ENCODE measurements at places on chromosomes 12 and 14.
A peak's percentile ranks its signal among the peaks of the same experiment; 100 is the strongest.

DNA sequence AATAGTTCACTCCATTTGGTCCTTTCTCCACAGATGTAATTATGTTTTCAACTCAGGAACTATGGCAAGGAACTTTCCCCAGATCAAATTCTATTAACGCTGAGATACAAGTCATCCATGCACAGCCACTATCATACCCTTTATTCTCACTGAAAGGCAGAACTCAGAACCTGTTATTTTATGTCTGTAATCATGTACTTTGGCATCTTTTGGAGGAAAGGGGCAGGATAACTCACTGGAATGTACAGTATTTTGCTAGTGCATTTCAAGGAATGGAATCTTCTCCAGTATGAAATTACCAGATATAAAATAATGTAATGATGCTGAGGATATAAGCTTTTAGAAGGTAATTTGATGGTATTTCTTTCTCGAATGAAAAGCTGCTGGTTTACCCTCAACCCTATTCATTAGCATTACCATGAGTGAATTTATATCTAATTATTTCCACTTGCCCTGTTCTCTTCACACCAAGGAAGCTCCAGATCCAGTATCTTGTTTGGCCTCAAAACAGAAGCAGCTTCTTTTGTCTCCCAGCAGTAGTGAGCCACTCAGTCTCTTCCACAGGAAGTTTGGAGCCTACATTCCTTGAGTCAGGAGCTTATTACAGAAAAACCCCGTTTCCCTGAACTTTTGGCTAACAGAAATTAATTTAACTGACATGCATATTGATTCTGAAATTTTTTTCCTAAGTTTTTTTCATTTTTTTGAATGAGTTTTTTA is 10.0 kb upstream of the AMHR2 start:
- no peak for DNase-seq

GRCh38 chr12:19404242-19404880 is 34.9 kb upstream of the AEBP2 start:
- no peak for DNase-seq

- no peak for DNase-seq
Observed at GRCh38 chr14:28766469-28766955, at the start of gene FOXG1. TSS of gene FOXG1 (plus strand) at chr14:28766787. CDS start at chr14:28767280, 493 bp downstream.

GRCh38 chr12:53160673-53161072 is 19.8 kb upstream of the ZNF740 start:
- DNase-seq, result no peak

DNA sequence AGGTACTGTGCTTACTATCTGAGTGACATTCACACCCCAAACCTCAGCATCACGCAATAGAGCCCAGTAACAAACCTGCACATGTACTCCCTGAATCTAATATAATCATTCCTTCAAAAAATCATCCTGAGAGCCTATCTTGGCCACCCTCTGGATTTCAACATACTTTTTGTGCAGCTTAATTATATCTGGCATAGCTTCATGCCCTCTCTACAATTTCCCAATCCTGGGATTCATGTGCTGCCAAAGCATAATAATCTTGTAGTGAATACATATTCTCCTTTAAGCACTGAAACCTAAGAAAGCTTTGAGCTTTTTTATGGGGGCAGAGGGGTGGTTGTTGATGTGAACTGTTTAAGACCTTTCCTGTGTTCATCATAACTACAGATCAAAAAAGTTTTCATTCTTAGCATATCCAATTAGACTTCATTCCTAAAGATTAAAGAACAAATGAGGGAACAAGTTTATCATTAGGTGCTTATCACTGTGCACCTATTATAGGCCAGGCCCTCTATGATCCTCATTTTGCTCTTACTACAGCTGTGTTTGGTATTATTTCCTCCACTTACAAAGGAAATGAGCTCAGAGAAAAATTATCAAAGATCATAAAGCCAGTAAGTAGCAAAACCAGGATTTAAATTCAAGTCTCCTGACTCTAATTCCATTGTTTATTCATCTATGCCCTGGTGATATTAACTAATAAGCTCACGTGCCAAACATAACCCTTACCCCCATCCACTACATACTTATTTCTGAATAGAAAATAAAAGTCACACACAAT is 51.2 kb downstream of the SINHCAF start:
- DNase-seq, result no peak

DNA sequence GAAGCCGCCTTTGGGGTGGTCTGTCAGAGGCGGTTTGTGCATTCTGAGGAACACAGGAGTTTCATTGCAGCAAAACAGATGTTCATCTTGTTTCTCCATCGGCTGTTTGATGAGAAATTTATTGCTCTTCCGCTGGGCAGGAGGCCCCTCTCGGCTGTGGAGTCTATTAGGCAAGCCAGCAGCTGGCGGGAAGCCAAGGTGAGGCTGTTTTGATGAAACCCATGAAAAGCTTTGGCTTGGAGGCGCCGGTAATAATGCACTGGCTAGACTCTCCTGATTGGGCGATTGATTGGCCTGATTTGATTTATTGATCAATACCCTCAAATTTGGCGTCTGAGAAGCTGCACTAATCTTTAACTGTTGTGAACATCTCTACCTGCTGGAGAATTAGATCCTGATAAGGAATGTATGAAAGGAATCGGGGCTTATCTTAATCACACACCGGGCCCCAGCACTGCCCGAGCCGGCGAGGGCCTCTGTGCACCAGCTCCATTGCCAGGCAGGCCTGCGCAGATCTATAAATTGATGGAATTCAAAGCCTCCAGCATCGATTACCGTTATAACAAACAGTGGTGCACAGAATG is 187.7 kb downstream of the PHETA1 start:
- DNase-seq, result no peak

GRCh38 chr12:2053691-2054090 is 904 bp downstream of the CACNA1C start:
- DNase-seq, result no peak

DNA sequence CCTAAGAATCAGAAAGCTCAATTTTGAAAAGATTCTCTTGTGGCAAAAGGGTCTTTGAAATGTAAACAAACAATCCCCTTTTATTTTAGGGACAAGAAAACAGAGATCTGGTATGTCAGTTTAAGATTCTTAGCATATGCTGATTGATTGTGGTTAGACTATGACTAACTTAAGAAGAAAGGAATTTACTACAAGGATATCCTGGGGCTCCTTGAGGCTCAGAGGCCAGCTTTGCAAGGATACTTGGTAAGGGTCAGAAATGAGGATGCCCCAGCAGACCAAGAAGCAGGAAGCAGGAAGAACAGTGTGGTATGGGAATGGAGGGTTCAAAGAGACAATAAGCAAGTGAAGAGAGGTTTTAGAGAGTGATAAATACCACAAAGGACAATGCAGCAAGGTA is 474.6 kb downstream of the ETNK1 start:
- DNase-seq, result no peak

DNA sequence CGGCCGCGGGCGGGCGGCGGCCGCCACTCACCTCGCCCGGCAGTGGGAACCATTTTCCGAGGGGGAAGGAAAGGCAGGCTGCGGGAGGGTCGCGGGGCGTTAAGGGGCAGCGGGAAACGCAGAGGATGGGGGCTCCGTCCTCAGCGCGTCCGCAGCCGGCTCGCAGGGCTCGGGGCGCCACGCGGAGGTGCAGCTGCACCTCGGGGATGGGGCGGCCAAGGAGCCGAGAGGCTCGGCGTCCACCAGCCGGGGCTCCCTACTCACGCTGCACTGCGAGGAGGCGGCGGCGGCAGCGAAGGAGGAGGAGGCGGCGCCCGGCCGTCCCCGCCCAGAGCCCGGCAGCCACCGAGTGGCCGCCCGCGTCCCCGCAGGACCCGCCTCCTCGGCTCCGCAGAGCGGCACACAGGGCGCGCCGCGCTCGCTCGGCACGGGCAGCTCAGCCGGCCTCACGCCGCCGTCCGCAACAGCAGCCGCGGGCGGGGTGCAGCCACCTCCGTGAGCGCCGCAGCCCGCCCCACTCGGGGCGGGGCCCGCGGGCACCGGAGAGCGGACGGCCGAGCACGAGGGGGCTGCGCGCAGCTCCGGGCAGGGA is at the start of gene ATP2B1:
Gene ATP2B1 (minus strand): TSS at position 274 of the 592 bp plus-strand sequence. CDS start 52,952 bp downstream, outside the sequence.
- DNase-seq, result peak; percentile 57

GRCh38 chr14:84483072-84483420 is 1046.9 kb upstream of the FLRT2 start:
- no peak for DNase-seq

GRCh38 chr14:77027538-77028383 is 747 bp downstream of the IRF2BPL start:
- peak; percentile 51 for DNase-seq

DNA sequence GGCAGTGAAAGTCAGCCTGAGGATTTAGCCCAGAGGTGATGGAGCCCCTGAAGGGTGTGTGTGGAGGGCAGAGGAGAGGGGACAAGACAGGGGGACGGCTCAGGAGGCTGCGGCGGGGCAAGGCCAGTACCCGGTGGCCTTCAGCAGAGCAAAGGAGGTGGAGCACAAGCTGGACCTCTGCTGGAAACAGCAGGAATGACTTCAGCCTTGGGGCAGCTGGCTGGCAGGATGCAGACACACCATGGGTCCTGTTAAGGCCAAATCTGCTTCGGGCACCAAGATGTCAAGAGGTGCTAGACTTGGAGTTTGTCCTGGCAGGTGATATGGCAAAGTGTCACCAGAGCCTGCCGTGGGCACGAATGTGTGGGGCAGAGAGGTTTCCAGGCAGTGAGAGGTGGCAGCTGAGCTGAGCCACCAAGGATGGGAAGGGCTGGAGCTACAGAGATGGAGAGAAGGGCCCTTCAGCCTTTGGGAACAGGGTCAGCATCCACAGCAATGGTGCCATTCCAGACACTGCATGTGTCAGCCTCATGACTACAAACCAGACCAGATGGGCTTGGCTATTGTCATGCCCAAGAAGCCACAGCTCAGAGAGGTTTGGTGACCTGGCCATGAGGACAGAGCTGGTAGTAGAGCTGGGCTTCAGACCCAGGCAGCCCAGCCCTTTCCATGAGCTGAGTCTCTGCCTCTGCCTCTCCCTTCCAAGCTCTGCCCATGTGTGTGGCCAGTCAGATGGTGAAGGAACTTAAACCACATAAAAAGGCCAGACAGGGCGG is 91.9 kb downstream of the LGMN start:
- no peak for DNase-seq

DNA sequence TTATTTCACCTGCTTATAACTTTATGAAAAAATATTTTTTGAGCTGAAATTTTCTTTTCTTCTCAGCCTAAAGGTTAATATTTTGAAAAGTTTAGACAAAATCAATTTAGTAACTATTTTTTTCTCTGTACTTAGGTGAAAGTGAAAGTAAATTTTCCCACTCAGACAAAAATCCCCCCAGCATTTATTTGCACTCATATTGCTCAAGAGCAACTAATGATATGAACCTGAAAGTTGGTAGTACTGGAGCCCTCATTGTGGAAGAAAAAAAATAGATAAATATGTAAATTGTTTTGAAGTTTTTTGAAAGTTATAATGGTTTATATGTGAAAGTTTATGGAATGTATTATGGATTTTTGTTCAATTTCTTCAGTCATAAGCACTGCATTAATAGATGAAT is 1005.9 kb upstream of the ATXN7L3B start:
- DNase-seq, result no peak

- no peak for DNase-seq
Observed at GRCh38 chr12:74794522-74794921, 256.9 kb downstream of the ATXN7L3B start.

- DNase-seq, result no peak
Observed at GRCh38 chr12:87943762-87944161, 85.4 kb downstream of the C12orf50 start.

- DNase-seq, result no peak
Observed at GRCh38 chr12:118813778-118814357, 167.5 kb upstream of the SRRM4 start.

DNA sequence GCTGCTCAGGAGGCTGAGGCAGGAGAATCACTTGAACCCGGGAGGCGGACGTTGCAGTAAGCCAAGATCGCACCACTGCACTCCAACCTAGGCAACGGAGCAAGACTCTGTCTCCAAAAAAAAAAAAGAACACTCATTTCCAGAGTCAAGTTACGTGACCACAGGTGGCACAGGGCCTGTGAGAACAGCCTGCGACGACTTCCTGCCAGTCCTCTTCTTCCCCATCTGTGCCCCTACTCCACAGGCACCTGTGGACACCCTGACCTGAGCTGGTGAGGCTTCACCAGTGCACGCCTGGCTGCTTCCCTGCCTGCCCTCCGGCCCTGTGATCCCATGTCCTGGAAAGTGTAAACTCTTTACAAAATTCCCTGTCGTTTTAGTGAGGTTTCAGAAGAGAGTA is 77.7 kb downstream of the PPP2R5C start:
- no peak for DNase-seq

- DNase-seq, result no peak
Observed at GRCh38 chr14:73778736-73779135, 64.6 kb upstream of the PNMA1 start.

- no peak for DNase-seq
Observed at GRCh38 chr14:20376071-20376588, 32.7 kb downstream of the PARP2 start.

DNA sequence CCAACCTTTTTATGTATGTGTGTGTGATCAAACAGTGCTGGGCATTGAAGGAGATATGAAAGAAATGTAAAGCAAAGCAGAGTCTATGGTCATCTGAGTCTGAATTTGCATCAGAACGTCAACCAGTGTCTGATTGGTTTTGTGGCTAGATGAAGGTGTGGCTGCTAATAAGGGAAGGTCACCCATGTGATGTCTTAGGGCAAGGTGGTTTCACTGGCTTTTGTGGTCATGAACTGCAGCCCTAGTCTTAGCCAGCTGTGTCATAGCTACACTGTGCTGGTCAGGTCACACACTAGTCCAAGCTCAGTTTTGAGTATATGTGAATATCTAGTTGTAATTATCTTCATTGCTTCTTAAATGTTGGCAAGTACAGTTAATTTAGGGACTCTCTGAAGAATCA is 105.8 kb downstream of the TGFB3 start:
- DNase-seq, result no peak

DNA sequence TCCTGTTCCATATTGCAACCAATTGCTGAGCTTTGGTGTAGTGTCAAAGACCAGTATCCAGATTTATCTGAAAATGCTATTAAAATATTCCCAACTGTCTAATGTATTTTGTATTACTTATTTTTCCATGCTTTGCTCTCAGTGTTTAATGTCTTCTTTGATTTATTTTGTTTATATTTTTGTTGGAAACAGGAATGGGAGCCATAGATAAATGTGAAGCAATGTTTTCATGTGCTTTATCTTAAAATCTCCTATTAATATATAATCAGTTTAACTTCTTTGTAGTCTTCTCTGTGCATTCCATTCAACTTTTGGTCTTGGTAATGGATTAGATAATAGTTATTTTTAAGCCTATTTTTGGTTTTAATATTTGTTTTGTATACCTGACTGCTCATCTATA is 8.8 kb downstream of the RAP1B start:
- no peak for DNase-seq

DNA sequence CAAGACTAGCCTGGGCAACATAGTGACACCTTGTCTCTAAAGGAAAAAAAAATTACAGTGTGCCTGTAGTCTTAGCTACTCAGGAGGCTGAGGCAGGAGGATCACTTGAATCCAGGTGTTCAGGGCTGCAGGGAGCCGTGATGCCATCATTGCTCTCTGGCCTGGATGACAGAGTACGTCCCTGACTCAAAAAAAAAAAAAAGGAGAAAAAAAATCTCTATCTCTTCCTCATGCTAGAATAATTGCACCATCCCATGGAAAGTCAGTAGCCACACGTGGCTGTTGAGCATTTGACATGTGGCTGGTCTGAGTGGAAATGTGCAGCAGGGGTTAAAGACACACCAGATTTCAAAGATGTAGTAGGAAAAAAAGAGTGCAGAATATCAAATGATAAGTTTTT is 3.8 kb downstream of the RILPL1 start:
- no peak for DNase-seq
